ENCODE measurements at places on chromosomes 2 and 18.

GRCh38 chr18:47865183-47865582, 65.3 kb downstream of the SMAD2 start:
- DNase-seq = no peak

DNA sequence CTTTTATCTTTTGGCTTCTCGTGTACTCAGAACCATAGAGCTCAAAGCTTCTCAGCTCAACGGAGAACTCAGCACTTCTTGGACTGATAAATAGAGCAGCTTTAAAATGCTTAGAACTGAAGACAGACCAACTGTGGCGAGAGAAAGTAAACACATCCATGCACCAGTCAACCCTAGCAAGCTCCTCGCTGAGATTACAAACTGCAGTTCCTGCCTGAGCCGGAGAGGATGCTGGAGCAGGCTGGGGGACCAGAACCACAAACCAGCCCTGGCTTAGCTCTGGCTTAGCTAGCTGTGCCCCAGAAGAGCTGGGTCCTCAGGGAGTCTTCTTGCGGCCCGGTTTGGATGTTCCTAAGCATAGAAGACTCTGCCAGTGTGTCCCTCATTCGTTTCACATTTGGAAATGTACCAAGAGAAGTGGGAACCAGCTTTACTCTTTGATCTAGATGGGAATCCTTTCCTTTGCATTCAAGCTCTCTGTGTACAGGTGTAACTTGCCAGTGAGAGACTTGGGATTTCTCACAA, 5.6 kb downstream of the PAX8 start:
- DNase-seq = peak; percentile 37

GRCh38 chr2:136482966-136483365, 282.4 kb upstream of the THSD7B start:
- DNase-seq = no peak

- no peak for DNase-seq
Observed at GRCh38 chr2:24342110-24342910, 18.0 kb downstream of the ITSN2 start.

- DNase-seq = no peak
Observed at GRCh38 chr18:29172756-29173067, 995.8 kb upstream of the CDH2 start.

DNA sequence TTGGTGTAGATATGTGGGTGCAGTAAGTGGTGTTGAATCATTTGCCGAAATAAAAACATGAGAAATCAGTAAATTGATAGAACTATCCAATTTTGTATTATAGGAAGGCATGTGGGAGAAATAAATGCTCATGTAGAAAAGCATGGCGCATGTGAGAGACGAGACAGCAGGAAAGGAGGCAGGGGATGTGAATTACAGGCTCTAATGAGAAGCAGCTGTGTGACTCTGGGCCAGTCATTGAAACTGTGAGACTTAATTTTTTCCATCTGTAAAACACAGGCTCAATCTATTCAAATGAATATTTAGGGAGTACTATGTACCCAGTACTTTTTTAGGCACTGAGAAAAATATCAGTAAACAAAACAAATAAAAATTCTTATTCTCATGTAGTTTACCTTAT, 42.6 kb upstream of the MAP3K20 start:
- DNase-seq = no peak

- DNase-seq = no peak
Observed at GRCh38 chr2:7429733-7430132, 512.5 kb downstream of the RNF144A start.

- no peak for DNase-seq
Observed at GRCh38 chr2:241571821-241572620, 13.5 kb downstream of the BOK start.

- no peak for DNase-seq
Observed at GRCh38 chr18:64148988-64149387, at the start of gene LINC00305. Gene LINC00305, minus strand, starts transcription at chr18:64149088.

All from GM13976 (cell line).